ENCODE measurements at places on chromosomes 6 and 20. TPM values are rescaled to one million over a fixed set of nuclear protein-coding genes. Genes with fewer than 3 reads are reported as not detected.

DNA sequence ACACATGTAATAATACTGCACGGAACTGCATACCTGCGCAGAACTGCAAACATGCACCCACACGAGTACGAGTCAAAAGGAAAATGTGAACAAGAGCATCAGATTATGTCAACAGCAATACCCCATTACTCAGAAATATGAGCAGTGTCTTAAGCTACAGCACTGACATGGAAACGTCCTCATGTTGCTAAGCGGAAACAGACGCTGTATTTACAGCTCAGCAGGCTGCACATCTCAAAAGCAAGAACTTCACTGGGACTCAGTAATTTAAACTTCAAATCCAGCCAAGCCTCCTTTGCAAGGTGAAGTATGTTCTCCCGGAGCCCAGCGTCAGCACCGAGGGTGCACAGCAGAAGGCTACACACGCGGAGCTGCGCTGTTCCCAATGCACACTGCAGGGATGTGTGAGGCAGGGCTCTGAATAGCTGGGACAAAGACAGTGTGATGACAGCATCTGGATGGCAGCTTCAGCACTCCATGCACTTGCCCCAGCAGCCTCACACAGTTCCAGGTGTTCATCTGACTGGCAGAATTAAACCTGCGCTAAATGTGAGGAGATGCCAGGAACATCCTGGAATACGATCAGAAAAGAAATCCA is 202.8 kb downstream of the WDR27 start:
- H3K36me3 ChIP-seq: no peaks in the 10 kb centered on the region
- no peak overlapping the region for H3K4me3 ChIP-seq
- no peaks in the 10 kb centered on the region for H3K4me1 ChIP-seq
- DNase-seq: no peak
- H3K27me3 ChIP-seq: peaks cover 12% of the 10 kb centered on the region
- no peak overlapping the region for H3K27ac ChIP-seq

DNA sequence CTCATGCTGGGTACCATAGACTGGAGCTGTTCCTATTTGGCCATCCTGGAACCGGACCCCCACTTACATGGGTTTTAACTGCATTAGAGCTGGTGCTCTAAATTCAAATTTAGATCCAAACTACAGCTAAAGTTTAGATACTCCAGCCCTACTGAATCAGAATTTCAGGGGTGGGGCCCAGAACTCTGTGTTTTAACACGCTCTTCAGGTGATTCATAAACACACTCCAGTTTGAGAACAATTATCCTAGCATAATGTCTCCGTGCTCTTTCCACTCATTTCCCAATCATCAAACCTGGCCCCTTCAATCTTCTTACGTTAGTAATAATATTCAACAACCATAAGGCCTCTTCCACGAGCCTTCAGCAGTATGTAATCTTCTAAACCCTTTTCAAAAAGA is 15.3 kb downstream of the TRPC4AP start:
- H3K4me3 ChIP-seq: no peak overlapping the region
- H3K4me1 ChIP-seq: peaks cover 29% of the 10 kb centered on the region
- no peak for DNase-seq
- peaks cover 52% of the 10 kb centered on the region for H3K36me3 ChIP-seq
- no peak overlapping the region for H3K27ac ChIP-seq

- no peak for DNase-seq
- H3K27me3 ChIP-seq: no peaks in the 10 kb centered on the region
- H3K4me1 ChIP-seq: peaks cover 26% of the 10 kb centered on the region
- peaks cover 43% of the 10 kb centered on the region for H3K36me3 ChIP-seq
Observed at GRCh38 chr6:20467437-20467836, 65.8 kb downstream of the E2F3 start.

FAM217A gene
- not detected for total RNA-seq

DNA sequence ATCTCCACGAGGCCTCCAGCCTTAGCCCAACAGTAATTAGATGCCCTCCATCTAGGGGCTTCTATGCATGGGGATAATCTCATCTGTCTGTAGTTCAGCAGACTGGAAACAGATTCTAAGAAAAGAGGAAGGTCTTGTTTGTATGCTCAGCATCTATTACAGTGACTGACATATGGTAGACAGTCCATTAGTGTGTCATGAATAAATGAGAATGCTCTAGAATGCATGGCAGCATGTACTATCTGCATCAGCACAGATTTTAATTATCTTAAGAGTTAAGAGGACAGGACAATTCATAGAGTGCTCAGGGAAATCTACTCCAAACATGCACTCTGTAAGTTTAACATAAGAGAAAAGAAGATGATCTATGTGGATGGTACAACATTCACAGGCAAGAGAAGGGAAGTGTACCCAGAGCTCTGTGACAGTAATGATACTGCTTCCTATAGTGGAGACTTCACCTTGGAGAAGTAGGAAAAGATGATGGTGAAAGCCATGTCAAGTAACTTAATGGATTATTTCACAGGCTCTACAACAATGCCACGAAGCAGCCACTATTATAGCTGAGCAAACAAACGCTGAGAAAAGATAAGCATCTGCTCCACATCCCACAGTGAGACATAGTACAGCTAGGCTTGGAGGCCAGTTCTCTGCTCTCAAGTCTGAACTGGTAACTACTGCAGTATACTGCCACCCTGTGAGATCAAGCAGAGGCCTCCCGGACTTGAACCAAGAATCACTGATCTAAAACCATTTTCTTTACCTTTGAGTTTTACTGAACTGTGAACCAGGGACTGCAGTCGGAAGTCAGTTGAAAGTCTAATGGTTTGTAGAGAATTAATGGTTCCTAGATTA is 309.2 kb upstream of the SPTLC3 start:
- no peaks in the 10 kb centered on the region for H3K4me1 ChIP-seq
- no peaks in the 10 kb centered on the region for H3K36me3 ChIP-seq
- no peaks in the 10 kb centered on the region for H3K27me3 ChIP-seq
- no peak for DNase-seq

GRCh38 chr6:37399795-37400490 is 33.1 kb upstream of the CMTR1 start:
- no peak overlapping the region for H3K27ac ChIP-seq
- no peaks in the 10 kb centered on the region for H3K36me3 ChIP-seq
- H3K27me3 ChIP-seq: peaks cover 21% of the 10 kb centered on the region
- DNase-seq: no peak
- H3K4me1 ChIP-seq: no peaks in the 10 kb centered on the region

MRS2 gene
- total RNA-seq: 22.1 TPM

- H3K27ac ChIP-seq: no peak overlapping the region
Observed at GRCh38 chr6:157281570-157281969, 41.7 kb downstream of the TMEM242 start.

DNA sequence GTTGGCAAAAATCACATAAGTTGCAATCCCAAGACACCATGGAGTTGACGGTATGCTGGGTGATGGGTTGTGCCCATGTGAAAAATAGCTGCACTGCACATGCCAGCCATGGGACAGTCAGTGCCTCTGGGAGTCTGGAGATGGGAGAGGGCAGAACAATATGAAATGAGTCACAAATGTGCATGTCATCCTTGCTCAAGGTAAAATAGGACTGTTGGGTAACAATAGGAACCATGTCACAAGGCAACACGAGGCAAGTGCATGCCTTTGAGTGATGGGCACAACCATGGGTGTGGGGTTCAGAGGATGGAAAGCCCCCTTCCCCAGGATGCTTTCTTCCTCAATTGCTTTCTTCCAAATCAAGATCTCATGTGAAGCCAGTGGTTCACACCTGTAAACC is 70.5 kb upstream of the PIM1 start:
- peaks cover 31% of the 10 kb centered on the region for H3K4me1 ChIP-seq
- H3K27ac ChIP-seq: no peak overlapping the region

GRCh38 chr6:1081551-1082284 is 230.2 kb upstream of the FOXQ1 start:
- no peaks in the 10 kb centered on the region for H3K36me3 ChIP-seq
- no peak overlapping the region for H3K4me3 ChIP-seq
- no peak overlapping the region for H3K27ac ChIP-seq
- H3K27me3 ChIP-seq: peaks cover 4% of the 10 kb centered on the region

- H3K27me3 ChIP-seq: peaks cover 9% of the 10 kb centered on the region
- no peaks in the 10 kb centered on the region for H3K4me1 ChIP-seq
- no peak overlapping the region for H3K4me3 ChIP-seq
- no peaks in the 10 kb centered on the region for H3K36me3 ChIP-seq
Observed at GRCh38 chr6:47407300-47408281, 70.0 kb upstream of the CD2AP start.

- no peak for DNase-seq
- peaks cover 25% of the 10 kb centered on the region for H3K27me3 ChIP-seq
- H3K4me3 ChIP-seq: no peak overlapping the region
- peaks cover 20% of the 10 kb centered on the region for H3K4me1 ChIP-seq
Observed at GRCh38 chr6:27771235-27771634, 141.0 kb downstream of the OR2B2 start.

DNA sequence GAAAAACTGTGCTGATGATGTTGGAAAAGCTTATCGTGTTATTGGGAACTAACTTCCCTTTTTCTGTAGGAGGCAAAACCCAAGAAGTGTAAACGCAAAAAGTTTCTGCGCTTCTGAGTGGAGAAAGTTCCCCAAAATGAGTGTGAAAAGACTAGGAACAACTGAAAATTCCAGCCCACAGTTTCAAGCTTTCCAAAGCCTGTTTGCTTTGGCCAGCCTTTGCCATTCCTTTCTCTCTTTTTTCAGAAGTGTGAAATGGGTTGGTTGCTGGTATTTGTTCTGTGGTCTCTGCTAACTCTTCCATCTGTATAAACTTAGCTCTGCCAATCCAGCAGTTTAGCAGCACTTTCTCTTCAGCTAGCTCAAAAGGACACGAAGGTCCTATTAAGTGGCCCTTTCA is 491.3 kb downstream of the MAFB start:
- H3K27ac ChIP-seq: no peak overlapping the region
- H3K36me3 ChIP-seq: no peaks in the 10 kb centered on the region
- H3K27me3 ChIP-seq: no peaks in the 10 kb centered on the region
- DNase-seq: no peak

- H3K27me3 ChIP-seq: no peaks in the 10 kb centered on the region
- peaks cover 21% of the 10 kb centered on the region for H3K4me1 ChIP-seq
- no peaks in the 10 kb centered on the region for H3K36me3 ChIP-seq
- no peak overlapping the region for H3K4me3 ChIP-seq
- no peak for DNase-seq
Observed at GRCh38 chr20:328975-329695, 3.8 kb downstream of the SOX12 start.

DNA sequence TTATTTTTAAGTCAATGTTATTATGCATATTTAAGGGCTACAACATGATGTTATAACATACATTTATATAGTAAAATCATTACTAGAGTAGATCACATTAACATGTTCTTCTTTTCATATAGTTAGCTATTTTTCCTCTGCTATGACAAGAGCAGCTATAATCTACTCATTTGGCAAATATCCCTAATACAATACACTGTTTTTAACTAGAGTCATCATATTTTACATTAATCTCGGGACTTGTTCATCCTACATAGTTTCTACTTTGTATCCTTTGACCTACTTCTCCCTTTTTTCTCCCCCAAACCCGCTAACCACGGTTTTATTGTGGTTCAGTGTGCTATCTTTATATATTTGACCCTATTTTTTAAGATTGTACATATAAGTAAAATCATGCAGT is 249.0 kb downstream of the EPM2A start:
- H3K27ac ChIP-seq: no peak overlapping the region
- no peak overlapping the region for H3K4me3 ChIP-seq
- H3K4me1 ChIP-seq: no peaks in the 10 kb centered on the region
- no peaks in the 10 kb centered on the region for H3K27me3 ChIP-seq

DNA sequence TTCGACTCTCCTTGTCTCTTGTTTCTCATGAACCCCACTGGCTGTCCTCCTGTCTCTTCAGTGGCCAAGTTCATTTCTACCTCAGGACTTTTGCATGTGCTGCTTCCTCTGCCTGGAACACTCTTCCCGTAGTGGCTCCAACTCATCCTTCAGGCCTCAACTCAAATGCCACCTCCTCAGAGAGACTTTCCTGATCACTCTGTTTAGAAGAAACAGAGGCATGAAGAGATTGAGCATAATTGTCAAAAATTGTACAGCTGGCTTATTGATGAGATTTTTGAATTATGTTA is 17.5 kb upstream of the SLC9A8 start:
- no peaks in the 10 kb centered on the region for H3K36me3 ChIP-seq
- peak overlapping the region; percentile 62 for H3K27ac ChIP-seq
- H3K4me3 ChIP-seq: no peak overlapping the region
- H3K27me3 ChIP-seq: peaks cover 5% of the 10 kb centered on the region
- peaks cover 21% of the 10 kb centered on the region for H3K4me1 ChIP-seq
